Stimulated activated CD8-positive, alpha-beta memory T cell treated with anti-CD3 and anti-CD28 coated beads, Interleukin-15, amount 100 ng/mL, for 24 hours (primary cell): ENCODE measurements at places on chromosomes 11 and 22.
A peak's percentile ranks its signal among the peaks of the same experiment; 100 is the strongest.

DNA sequence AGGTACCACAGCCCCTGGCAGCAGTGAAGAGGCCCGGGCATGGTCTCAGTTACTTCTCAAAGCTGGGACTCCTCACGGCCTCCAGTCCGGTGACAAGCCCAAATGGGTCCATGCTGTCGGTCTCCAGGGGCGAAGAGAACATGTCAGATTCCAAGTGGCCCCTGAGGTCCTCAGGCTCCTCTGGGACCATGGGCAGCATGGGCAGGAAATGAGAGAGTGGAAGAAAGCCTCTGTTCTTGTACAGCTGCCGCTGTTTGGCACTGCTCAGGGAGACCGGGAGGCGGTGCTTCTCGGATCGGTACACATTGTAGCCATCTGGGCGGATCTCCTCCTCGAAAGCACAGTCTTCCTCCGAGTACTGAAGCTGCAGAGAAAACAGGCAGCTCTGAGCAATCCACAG lies 4.6 kb downstream of the FGF19 start:
- no peak for DNase-seq

DNA sequence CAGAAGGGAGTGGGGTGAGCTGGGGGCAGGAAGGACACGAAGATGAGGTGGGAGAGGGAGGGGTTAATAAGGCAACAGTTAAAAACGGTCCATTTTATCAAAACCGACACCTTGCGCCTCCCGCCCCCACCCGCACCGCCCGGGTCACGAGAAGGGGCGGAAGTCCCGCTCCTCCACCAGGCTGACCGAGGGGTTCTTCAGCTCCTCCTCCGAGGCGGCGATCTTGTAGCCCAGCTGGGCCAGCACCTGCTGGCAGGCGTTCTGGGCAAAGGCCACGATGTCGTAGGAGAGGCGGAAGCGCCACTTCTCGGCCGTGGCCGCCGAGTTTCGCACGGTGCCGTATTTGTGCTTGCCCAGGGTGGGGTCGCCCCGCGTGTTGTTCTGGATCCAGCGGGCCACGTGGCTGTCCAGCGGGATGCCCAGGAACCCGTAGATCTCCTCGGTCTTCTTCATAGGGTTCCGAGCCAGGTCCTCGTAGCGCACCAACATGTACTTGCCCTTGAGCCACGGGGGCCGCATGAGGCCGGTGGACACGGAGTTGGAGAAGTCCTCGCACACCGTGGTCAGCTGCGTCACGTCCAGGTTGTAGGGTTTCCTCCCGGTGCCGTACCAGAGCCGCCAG lies 15.8 kb downstream of the CHST1 start:
- DNase-seq, result no peak

DNA sequence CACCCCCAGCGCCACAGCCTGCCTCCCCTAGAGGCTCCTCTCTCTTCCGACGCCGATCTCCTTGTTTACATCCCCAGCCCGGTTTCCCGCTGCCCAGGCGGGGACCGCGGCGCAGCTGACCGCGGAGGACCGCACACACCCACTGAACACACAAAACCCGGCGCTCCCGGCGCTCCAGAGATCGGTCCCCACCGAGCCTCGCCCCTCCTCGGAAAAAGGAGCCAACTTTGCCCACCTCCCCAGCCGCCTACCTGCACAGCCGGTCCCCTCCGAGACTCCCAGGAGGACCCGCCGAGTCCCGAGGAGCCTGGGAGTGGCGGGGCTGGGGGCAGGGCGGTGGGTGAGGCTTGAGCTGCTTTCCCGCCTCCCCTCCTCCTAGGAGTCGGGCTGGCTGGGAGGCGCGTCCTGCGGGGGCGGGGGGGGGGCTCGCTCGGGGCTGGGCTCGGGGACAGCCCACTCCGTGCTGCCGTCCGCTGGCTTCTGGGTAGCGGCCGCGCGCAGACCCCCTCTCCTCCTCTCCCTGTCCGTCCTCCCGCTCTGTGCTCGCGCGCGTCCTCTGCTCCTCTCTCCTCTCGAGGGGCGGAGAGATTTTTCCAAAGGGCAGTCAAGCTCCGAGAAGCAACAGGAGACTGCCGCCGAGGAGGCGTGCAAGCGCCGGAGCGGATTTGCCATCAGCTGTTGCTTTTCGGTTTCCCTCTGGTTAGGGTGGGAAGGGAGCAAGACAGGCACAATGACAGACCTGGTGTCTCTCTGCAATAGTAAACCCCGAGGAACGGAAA lies at the start of gene FXYD6:
TSS of gene FXYD6 (minus strand) at position 318 of the 779 bp plus-strand sequence. CDS start 33,882 bp downstream, outside the sequence.
- DNase-seq, result no peak

- no peak for DNase-seq
Observed at GRCh38 chr11:103076361-103076760, 15.6 kb downstream of the DCUN1D5 start.

GRCh38 chr11:64218628-64219353 lies 7.2 kb downstream of the TRPT1 start:
- DNase-seq, result no peak

GRCh38 chr22:49735901-49736421 lies 91.7 kb downstream of the BRD1 start:
- no peak for DNase-seq

DNA sequence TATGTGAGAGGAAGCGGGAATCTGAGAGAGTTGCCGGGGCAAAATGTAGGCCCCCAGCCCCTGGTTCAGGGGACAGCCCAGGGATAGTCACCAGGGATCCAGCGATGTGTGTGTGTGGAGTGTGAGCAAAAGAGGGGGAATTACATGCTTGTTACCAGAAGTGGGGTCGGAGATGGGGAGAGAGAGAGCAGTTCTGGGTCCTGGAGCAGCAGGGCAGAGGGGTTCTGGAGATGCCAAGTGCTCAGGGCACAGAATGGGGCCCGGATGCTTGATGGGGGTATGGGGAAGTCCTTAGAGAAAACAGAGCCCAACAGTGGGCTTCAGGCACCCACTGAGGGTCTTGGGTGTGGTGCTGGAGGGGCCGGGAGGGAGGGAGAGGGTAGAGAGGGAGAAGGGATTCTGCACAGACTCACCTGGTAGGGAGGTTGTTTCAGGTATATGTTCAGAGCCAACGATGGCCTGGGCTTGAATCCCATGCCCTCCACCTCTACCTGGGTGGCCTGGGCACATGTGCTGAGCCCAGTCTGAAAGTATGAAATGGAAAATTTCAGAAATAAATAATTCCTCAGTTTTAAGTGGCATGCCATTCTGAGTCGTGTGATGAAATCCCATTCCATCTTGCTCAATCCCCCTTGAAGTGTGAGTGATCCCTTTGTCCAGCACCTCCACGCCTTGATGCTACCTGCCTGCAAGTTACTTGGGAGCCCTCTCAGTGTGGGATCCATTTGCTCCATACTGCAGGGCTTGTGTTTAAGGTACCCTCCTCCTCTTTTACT lies 12.4 kb downstream of the SMIM38 start:
- DNase-seq, result no peak

GRCh38 chr11:6559369-6559768 lies 44.0 kb downstream of the RRP8 start:
- no peak for DNase-seq

- DNase-seq, result no peak
Observed at GRCh38 chr11:130548491-130548833, 100.0 kb downstream of the ADAMTS15 start.

DNA sequence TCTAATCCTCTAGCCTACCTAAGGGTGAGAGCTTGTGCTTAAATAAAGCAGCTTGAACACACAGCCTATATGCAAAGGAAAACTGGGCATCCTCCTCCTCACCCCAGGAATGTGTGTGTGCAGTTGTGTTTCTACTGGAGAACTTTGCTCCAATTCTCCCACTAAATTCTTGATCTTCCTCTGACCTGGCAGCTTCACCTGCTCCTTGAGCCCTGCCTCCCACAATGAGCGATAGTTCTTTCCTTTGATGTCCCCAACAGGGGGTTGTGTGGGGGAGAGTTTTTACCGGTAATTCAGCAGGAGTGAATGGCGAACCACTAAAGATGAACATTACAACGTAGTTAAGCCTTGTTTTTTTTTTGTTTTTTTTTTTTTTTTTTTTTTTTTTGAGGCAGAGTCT lies 113.5 kb upstream of the RCN1 start:
- no peak for DNase-seq

- DNase-seq, result no peak
Observed at GRCh38 chr11:76752321-76753143, 30.6 kb upstream of the TSKU start.

DNA sequence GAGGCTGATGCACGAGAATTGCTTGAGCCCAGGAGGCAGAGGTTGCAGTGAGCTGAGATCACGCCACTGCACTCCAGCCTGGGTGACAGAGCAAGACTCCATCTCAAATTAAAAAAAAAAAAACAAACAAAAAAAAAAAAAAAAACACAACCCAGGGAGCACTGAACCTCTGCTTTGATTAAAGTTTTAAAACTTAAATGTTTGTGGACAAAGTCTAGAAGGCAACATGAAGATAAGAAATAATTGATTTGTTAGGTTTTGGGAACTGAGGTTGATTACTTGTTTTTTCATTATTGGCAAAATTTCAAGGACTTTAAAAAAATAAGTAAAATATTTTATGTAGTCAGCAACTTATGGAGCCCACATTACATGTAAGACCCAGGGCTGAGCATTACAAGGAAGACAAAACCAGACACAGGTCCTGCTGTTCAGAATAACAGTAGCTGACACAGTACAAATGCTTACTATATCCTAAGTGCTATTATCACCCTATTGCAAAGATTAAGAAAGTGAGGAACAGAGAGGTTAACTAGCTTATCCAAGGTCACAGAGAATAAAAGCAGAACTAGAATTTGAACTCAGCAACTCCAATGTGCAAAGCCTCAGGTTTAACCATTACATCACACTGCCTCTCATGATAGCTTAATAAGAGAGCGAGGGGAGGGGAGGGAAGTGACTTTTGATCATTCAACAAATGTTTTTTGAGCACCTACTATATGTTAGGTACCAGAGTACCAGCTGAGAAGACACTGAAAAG lies 2.3 kb upstream of the CRY2 start:
- DNase-seq, result no peak

- no peak for DNase-seq
Observed at GRCh38 chr22:28999510-28999909, 62.1 kb downstream of the C22orf31 start.

GRCh38 chr11:2928605-2929530 lies at the start of gene PHLDA2:
PHLDA2 (minus strand) TSS chr11:2929420; CDS start chr11:2929364, 56 bp downstream.
- DNase-seq, result no peak

GRCh38 chr22:33167998-33168790 lies 110.0 kb upstream of the SYN3 start:
- no peak for DNase-seq

DNA sequence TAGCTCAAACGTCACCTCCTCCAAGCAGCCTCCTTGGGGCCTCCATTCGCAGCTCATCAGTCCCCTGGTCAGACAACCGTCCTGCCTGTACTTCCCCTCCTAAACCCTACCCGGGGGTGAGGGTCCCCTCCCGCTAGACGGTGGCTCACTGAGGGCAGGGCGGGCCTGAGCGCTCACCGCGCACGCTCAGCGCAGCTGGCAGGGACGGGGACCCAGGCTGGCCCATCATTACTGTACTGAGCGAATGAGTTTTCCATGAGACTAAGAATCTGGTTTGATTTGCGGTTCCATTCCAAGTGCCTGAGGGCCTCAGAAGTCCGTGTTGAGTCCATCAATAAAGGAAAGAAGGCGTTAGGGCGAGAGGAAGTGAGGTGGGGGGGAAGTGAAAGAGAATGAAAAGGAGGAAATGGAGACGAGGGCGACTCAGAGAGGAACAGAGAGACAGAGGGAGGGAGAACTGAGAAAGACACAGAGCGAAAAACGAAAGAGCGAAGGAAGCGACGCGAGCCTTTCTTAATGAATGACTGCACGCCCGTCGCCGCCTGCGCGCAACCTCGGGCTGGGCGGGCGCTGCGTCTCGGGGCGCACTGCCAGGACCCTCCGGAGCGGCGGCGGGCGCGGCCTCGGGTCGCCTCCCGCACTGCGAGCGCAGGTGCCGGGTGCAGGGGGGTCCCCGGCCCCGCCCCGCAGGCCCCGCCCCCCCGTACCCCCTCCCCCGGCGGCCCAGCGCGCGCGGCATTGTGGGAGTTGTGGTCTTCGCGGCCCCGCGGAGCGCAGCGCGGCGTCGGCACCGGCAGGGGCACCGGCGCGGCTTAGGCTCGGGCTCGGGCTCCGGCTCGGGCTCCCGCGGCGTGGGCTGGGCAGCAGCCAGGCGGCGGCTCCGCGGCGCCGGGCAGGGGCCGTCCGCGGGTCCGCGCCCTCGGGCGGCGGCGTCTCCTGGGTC lies at the start of gene ASPHD2:
TSS of gene ASPHD2 (plus strand) at position 746 of the 943 bp plus-strand sequence. CDS start 4,356 bp downstream, outside the sequence.
- peak; percentile 49 for DNase-seq

GRCh38 chr11:9057888-9058287 lies 33.5 kb downstream of the SCUBE2 start:
- no peak for DNase-seq

GRCh38 chr11:91871791-91872190 lies 352.8 kb upstream of the FAT3 start:
- DNase-seq, result no peak

- no peak for DNase-seq
Observed at GRCh38 chr22:36573815-36574363, 44.9 kb upstream of the EIF3D start.

GRCh38 chr22:37659066-37659896 lies 758 bp downstream of the PDXP start:
- no peak for DNase-seq

DNA sequence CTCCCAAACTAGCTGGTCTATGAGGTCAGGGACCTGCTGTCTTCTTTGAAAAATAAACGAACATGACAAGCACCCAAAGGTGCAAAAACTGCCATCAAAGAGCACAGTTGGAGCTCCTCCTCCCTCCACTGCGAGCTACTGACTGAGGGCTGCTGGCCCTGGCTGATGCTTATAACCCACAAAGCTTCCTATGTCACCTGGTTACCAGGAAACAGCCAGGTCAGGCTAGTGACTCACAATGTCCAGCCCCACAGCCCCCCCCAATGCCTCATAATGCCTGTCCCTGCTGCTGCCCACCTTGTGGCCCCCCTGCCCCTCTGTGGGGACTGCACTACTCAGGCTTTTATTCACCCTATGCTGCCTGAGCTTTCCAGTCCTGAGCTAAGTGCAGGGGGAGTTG lies at the start of gene DRICH1:
TSS of gene DRICH1 (minus strand) at position 144 of the 400 bp plus-strand sequence. CDS start 298 bp downstream, outside the sequence.
- no peak for DNase-seq

DNA sequence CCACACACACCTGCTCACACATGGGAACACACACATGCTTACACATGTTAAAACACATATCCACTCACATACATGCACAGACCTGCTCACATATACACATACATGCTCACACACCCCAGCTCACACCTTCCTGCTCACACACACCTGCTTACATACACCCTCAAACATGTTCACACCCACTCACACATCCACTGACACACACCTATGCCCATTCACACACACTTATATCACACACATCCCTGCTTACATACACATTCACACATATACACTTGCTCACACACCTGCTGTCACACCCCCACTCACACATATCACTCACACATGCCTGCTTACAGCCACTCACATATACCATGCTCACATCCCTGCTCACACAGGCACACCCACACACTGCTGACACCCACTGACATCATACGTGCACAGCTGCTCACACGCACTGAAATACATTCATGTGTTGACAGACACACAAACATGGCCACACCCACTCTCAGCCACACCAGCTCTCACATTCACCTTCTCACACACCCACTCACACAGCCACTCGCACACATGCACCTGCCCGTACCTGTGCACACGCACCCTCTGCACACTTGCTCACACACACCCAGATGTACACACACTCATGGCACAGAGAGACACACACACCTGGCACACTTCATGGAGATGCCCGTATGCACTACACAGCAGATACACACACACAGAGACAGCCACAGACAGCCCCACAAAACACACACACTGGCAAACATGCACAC lies 5.7 kb upstream of the MYBPC3 start:
- DNase-seq, result no peak

- DNase-seq, result no peak
Observed at GRCh38 chr11:117064275-117064674, 34.0 kb downstream of the SIK3 start.
